ENCODE measurements at places on chromosomes 5 and 9.

DNA sequence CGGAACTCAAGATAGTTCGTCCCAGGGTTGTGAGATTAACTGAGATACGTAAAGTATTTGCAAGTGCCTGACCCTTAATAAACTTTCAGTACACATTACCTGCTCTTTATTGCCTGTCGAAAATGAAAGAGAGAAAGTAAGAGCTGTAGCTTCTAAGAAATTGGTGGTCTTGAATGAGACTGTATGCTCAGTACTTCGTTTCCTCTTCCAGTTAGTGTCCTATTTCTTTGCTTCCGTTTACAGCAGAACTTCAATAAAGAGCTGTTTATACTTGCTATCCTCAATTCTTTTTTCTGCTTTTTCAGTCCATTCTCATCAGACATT lies 534 bp downstream of the SRFBP1 start:
- no peaks in the 10 kb centered on the region for H3K27me3 ChIP-seq
- no peak for DNase-seq
- H3K36me3 ChIP-seq: no peaks in the 10 kb centered on the region
- H3K4me1 ChIP-seq: peaks cover 12% of the 10 kb centered on the region
- peak overlapping the region; percentile 68 for H3K4me3 ChIP-seq

- H3K4me1 ChIP-seq: no peaks in the 10 kb centered on the region
- H3K27ac ChIP-seq: no peak overlapping the region
- H3K27me3 ChIP-seq: no peaks in the 10 kb centered on the region
- H3K36me3 ChIP-seq: no peaks in the 10 kb centered on the region
- no peak overlapping the region for H3K4me3 ChIP-seq
These were observed 45.0 kb downstream of the TRIM36 start for GRCh38 chr5:115124741-115125140.

GRCh38 chr5:124995421-124995820 lies 249.0 kb upstream of the ZNF608 start:
- no peaks in the 10 kb centered on the region for H3K27me3 ChIP-seq
- H3K27ac ChIP-seq: no peak overlapping the region
- no peaks in the 10 kb centered on the region for H3K36me3 ChIP-seq

DNA sequence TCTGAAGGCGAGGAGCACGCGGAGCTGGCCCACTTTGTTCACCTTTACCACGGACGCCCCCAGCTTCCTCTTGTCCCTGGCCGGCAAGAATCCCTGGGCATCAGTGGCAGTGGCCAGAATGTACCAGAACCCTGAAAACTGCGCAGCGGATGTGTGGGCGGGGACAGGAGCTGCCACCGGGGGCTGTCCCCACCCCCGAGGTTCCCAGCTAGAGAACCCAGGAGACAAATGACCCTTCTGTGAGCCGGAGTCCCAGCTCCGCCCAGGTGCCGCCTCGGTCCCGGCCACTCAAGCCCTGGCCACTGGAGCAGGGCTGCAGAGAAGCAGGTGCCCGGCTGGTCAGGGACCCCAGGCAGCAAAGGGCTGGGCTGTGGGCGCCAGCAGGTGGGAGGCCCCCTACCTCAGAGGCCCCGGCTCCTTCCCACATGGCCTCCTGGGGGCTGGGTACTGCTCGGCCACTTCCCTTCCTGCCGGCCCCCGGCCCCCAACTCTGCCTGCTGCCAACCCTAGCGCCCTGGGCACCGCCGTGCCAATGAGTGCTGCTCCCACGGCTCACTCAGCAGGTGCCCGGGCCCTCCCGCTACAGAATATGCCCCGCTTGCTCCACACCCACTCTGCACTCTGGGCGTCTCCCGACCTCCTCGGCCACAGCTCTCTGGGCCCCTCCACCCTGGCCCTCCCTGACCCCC lies 713 bp downstream of the LCN10 start:
- no peaks in the 10 kb centered on the region for H3K36me3 ChIP-seq
- peaks cover 34% of the 10 kb centered on the region for H3K27me3 ChIP-seq

DNA sequence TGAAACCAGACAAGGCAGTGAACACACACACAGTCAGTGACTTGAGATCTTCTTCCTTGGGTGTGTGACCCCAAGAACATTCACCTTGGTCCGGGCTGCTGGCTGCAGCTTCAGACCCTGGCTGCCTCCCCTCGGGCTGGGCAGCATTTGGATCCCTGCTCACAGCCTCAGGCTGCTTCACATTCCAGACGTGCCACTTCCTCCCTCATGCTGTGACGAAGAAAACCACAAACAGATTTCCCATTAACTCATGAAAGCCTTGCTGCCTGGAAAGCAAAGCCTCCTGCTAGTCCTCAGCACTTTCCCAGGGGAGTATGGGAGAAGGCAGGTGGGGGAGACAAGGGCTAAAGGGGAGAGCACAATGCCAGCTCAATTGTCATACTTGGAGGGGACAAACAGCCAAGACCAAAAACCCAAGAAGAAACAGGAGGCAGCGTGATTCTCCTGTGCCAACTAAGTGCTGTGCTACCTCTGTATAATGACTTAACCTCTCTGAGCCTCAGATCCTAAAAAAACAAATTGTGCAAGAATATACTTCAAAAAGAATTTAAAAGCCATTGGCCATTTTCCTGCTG lies 594.6 kb upstream of the BRINP1 start:
- DNase-seq: no peak
- peaks cover 13% of the 10 kb centered on the region for H3K4me1 ChIP-seq
- H3K4me3 ChIP-seq: no peak overlapping the region
- no peaks in the 10 kb centered on the region for H3K27me3 ChIP-seq
- H3K36me3 ChIP-seq: no peaks in the 10 kb centered on the region
- peak overlapping the region; percentile 37 for H3K27ac ChIP-seq

GRCh38 chr5:18736051-18736398 lies 1101.8 kb downstream of the TAF11L14 start:
- DNase-seq: no peak
- no peaks in the 10 kb centered on the region for H3K4me1 ChIP-seq
- H3K27ac ChIP-seq: peak overlapping the region; percentile 3
- H3K4me3 ChIP-seq: no peak overlapping the region
- H3K27me3 ChIP-seq: no peaks in the 10 kb centered on the region

GRCh38 chr5:140213370-140213983 lies 38.5 kb downstream of the CYSTM1 start:
- H3K27me3 ChIP-seq: no peaks in the 10 kb centered on the region
- H3K4me1 ChIP-seq: no peaks in the 10 kb centered on the region
- no peak overlapping the region for H3K27ac ChIP-seq
- DNase-seq: no peak

GRCh38 chr5:157217289-157218024 lies 36.8 kb downstream of the ITK start:
- H3K27ac ChIP-seq: no peak overlapping the region
- no peak for DNase-seq
- H3K27me3 ChIP-seq: no peaks in the 10 kb centered on the region
- H3K4me1 ChIP-seq: no peaks in the 10 kb centered on the region
- H3K36me3 ChIP-seq: no peaks in the 10 kb centered on the region

DNA sequence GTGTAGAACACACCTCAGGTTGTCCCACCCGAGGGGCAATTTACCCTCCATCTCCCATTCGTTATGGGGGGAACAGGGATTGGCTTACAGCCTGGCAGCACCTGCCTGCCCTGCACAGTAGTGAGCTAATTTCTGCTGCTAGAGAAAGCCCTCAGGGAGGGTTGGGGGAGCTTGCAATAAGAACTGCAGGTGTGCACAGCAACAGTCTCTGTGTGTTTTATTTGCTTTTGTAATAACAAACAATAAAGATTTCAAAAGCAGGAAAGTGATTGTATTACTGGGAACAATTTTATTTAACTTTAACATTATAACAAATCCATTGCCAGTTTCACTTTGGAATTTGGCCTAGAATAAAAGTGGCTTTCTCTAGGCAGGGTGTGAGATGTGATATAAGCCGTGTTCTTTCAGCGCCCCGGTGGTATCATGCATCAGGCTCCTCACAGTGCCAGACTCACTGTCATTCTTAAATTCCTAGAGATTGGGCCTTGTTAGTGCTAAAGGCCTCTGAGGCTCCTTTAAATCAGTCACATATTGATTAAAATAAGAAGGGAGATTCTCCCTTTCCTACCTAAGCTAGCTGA lies 81.1 kb downstream of the RMI1 start:
- no peak for DNase-seq
- no peaks in the 10 kb centered on the region for H3K36me3 ChIP-seq
- H3K27ac ChIP-seq: no peak overlapping the region
- H3K27me3 ChIP-seq: no peaks in the 10 kb centered on the region
